ENCODE measurements at places on chromosomes 3 and 15.

DNA sequence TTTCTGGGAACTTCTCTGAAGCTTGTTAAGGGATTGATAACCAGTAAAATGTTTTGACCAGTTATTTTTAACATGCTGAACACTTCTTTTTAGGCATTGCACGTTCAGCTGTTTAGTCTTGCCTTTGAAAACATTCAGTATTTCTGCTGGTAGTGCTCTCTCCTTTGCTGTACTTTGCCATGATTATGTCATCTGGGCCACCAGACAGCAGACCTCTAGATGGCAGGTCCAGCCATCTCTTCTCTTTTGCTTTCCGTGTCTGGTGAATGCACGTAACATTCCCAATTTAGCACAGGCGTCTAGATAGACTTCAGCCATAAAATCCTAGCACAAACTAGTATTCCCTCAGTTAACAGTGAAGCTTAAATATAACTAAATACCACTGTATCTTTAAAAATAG, 57.8 kb downstream of the RAB7A start:
- no peak for DNase-seq

GRCh38 chr15:37921527-37922385, 12.7 kb upstream of the TMCO5A start:
- no peak for DNase-seq

- DNase-seq = no peak
Measured at GRCh38 chr3:183885766-183886165, 1.1 kb upstream of the PARL start.

- DNase-seq = no peak
Measured at GRCh38 chr3:119145500-119146167, at the start of gene TEX55. Gene TEX55 (plus strand): TSS chr3:119146165. CDS start chr3:119146190, 25 bp downstream.

DNA sequence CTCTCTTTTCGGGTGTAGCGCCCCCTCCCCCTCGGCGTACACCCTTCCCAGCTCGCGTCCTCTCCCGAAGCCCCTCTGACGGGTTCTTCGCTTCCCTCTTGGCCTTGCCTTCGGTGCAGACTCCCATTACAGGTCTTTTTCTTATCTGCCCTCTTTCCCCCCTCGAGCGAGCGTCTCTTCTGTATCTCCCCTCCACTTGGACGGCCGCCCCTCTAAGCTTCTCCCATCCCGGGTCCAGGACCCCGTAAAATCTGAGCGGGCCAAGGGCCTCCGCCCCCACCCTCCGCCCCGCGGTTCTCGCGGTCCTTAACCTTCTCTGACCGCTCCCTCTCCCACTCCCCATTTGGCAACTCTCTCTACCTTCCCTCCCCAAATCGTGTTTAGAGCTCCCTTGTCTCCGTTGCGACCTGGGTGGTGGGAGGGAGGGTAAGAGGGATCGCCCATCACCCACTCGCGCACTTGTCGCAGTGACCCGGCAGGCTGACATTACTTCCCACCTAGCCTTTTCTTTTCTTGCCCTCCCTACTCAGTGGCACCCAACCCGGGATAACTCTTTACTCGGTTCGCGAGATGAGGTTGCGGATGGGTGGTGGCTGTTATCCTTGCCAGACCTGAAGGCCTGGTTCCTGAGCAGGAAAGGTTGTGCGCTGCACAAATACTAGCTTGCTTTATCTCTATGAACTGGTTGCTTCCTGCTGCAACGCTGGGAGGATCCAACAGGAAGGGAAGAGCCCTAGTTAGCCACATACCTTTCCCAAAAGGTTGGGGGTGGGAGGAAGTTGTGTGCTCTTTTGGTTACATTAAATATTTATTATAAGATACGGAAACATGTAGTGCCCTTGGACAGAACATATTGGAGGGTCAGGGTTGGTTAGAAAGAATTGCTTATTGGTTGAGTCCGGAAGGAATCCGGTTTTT, 922 bp downstream of the RAB11A start:
- no peak for DNase-seq

- DNase-seq = no peak
Measured at GRCh38 chr15:84929795-84930603, 45.5 kb downstream of the SLC28A1 start.

- no peak for DNase-seq
Measured at GRCh38 chr3:193778676-193779075, 185.7 kb downstream of the OPA1 start.

- DNase-seq = no peak
Measured at GRCh38 chr3:11810276-11810675, 36.4 kb downstream of the TAMM41 start.

DNA sequence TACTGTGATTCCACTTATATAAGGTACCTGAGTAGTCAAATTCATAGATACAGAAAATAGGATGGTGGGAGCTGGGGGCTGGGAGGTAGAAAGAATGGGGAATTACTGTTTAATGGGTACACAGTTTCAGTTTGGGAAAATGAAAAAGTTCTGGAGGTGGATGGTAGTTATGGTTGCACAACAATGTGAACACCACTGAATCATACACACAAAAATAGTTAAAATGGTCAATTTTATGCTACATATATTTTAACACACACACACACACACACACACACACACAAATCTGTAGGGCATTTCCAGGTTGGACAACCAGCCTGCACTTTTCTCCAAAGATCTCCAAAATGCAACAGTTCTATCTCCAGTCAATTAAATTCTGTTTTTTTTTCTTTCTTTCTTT, 1.4 kb downstream of the CCDC32 start:
- DNase-seq = no peak

GRCh38 chr15:61447981-61448380, 218.9 kb upstream of the RORA start:
- no peak for DNase-seq

DNA sequence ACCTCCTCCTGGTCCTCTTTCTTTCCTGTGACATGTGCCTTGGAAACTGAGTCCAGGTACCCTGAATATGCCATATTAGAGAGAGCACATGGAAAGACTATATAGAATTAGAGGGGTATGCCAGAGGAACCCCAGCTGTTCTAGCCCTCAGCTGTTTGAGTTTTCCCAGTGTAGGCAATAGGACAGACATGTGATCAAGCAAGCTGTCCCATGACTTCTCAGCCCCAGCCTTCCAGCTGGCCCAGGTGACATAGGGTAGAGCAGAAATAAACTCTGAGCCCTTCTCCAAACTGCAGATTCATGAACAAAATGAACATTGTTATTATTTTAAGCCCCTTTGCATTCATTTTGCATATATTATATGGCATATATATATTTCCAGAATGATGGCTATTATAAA, 118.7 kb downstream of the PPM1L start:
- no peak for DNase-seq

GRCh38 chr15:46088486-46089445, 453.9 kb downstream of the SQOR start:
- no peak for DNase-seq

DNA sequence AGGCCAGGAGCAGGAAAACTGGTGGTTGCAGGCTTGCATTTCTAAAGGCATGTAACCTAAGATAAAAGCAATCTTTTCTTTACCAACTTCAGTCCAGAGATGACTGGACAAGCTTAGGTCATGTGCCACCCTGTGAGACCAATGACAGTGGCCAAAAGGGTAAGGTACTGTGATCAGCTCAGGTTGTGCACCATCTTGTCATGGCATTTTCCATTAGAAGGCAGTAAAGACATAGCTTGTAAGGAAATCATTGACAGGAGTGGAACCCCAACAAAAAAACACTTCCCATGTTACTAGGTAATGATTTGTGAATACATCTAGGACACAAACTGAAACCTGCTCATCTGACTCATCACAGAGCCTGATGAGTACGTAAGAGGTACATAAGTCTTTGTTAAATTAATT, 35.2 kb downstream of the SSR3 start:
- no peak for DNase-seq

DNA sequence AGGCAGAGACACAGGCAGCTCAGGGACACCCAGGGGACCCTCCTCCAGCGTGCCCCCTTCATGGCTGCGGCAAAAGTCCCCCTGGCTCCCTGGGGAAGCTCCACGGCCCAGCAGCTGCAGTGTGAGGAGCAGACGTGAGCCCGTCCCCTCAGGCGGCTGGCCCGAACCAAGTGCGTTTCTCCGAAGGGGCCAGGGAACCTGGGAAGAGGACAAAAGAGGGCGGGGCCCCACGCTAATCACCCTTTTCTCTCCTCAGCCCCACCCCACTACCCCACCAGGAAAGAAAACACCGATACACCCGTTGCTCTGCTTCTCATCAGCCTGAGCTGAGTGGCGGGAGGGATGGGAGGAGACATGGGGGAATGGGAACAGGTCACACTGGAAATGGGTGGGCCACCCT, at the start of gene MUC4:
TSS of gene MUC4 (minus strand) at position 174 of the 400 bp plus-strand sequence. CDS start at position 62, 112 bp downstream.
- DNase-seq = no peak

DNA sequence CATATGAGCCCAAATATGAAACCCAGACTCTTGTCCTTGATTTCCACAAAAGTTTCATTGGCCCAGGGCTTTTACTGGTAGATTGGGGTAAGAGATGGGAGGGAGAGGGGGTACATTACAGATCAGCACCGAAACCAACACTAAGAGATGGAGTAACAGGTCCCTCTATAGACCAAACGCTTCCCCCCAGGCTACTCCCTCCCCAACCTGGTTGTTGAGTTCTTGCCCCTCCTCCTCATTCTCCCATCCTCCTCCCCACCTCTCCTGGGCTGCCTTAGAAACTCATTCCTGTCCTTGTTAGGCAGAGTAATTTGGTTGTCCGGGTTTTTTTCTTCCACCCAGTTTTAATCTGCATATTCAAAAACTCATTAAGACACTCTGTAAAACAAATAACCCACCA, 74.1 kb downstream of the MESD start:
- DNase-seq = no peak

DNA sequence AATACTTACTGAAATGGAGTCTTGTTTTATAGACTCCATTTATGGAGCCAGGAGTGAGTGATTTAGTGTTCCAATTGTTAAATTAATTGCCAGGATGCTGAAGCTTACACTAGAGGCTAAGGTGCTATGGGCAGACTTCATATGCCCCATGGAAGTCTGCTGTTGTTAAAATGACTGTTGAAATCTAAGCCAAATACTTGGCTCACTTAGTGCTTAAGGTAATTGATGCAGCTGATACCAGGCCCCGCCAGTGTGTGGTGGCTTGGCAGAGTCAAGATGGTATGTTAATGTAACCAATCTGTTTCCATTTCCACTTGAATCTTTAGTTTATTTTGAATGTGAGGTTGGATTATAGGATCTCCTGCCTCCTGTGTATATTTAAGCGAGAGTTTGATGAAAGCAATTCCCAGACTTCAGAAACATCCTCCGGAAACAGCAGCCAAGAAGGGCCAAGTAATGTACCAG, 187.1 kb downstream of the ITPR1 start:
- DNase-seq = no peak

GRCh38 chr3:120370463-120370862, 21.3 kb upstream of the LRRC58 start:
- no peak for DNase-seq

- DNase-seq = no peak
Measured at GRCh38 chr3:188734395-188734794, 437.4 kb upstream of the TPRG1 start.

DNA sequence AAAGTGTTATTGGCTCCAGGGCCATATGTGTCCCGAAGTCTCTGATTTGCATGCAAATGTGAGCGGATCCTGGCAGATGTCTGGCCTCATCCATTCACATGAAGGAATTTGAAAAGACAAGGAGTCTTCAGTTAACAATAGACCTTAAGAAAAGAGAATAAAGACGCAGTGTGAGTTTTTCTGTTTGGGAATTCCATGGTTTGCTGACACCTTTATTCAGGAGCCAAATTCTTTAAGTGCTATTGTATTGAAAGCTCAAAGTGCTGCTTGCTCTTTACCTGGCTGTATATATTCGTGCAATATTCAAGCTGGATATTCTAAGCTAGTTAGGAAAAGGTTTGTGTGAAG, 2.2 kb downstream of the LRRN1 start:
- no peak for DNase-seq

DNA sequence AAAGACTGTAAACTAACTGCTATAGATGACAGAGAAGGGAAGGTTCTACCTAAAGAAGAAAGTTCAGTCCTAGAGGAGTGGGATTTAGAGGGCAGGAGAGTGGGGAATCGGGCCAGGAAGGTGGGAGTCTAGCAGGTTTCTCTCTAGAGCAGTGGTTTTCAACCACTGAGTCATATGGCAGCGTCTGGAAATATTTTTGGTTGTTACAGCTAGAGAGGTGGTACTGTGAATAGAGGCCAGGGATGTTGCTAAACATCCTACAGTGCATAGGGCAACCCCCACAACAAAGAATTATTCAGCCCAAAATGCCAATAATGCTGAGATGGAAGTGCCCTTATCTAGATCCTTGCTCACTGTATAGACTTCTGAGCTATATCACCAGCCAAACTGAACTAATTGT, 28.7 kb downstream of the ATP1B3 start:
- DNase-seq = no peak

DNA sequence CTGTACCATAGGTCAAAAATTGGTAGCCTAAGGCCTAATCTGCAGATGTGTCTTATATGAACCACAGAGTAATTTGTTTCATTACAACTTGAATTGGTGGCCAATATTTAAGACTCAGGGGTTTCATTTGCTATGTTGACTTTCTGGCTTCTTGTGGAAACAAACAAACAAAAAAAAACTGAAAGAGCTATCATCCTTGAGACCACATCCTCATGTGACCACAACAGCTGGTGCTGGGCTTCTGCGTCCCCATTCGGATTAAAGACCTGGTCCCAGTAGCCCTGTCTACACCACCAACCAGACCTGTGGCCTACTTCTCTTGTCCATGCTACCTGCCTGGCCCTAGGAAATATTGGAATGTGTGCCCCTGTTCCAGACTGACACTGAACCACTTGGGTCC, 61.7 kb downstream of the STRIT1 start:
- DNase-seq = no peak

DNA sequence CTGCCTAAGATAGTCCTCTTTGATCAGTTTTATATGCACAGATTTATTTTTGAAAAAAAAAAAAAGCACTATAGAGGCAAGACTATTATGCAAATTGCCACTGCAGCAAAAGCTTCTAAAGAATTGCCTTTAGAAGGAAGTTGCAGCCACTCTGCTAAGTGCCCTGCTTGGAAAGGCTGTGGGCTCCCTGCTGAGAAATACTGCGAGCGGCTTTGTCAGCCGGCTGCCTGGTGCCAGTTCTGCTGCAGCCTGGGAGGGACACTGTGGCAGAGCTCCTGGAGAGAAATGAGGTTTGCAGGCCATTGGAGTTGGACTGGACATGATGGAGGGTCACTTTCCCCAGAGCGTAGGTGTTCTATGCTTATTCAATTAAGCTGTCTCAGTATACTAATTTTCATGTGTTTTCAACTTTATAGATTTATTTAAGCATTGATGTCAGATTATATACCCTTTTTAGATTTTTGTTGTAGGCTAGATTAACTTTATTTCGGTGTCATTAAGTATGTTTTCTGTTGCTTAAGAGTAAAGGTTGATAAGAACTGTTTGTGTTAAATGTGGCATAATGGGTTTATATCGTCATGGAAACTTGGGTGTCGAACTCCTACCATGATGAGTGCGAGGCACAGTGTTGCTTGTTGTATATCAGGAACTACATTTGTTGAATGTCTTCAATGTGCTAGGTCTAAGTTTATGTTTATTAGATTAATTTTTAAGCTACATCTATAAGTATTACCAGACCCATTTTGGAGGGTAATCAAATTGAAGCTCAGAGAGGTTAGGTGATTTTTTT, 6.6 kb downstream of the MAP2K5 start:
- no peak for DNase-seq

- DNase-seq = no peak
Measured at GRCh38 chr3:101333883-101334282, 13.5 kb upstream of the IMPG2 start.

GRCh38 chr3:129063841-129064482, 3.4 kb downstream of the GP9 start:
- no peak for DNase-seq

GRCh38 chr3:52144034-52144795, 10.0 kb downstream of the POC1A start:
- peak; percentile 68 for DNase-seq
